ENCODE measurements at places on chromosomes 2 and 18.

- H3K27ac ChIP-seq, result no peak overlapping the region
- DNase-seq, result no peak
- H3K27me3 ChIP-seq, result no peaks in the 10 kb centered on the region
- H3K36me3 ChIP-seq, result no peaks in the 10 kb centered on the region
- H3K4me3 ChIP-seq, result no peak overlapping the region
Measured at GRCh38 chr18:38909972-38910371, 1344.4 kb upstream of the CELF4 start.

DNA sequence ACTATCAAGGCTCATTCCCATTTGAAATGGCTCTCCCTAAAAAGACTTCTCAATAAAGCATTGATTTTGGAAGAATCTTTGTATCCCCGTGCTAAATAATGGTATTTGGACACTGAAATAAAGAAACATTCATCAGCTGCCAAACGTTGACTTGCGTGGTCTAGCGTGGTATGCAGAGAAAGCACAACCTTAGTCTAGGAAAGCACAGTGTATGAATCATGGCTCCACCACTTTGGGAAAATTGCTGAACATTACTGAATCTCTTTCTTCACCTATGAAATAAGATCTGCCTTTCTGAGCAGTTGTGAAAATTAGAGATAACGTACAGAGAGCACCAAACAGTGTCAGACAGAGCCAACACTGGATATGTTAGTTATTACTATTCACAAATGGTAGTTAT is 353.9 kb downstream of the SS18 start:
- H3K4me3 ChIP-seq, result no peak overlapping the region
- H3K36me3 ChIP-seq, result no peaks in the 10 kb centered on the region
- no peak overlapping the region for H3K27ac ChIP-seq

- H3K4me1 ChIP-seq, result peaks cover 2% of the 10 kb centered on the region
- no peak for DNase-seq
- H3K4me3 ChIP-seq, result no peak overlapping the region
- H3K27me3 ChIP-seq, result no peaks in the 10 kb centered on the region
- no peak overlapping the region for H3K27ac ChIP-seq
- H3K36me3 ChIP-seq, result no peaks in the 10 kb centered on the region
Measured at GRCh38 chr2:148602885-148603561, 41.5 kb upstream of the EPC2 start.

GRCh38 chr2:68115965-68116364 is 41.7 kb upstream of the PNO1 start:
- no peak overlapping the region for H3K4me3 ChIP-seq
- peaks cover 6% of the 10 kb centered on the region for H3K27me3 ChIP-seq
- no peak for DNase-seq
- H3K36me3 ChIP-seq, result no peaks in the 10 kb centered on the region
- no peak overlapping the region for H3K27ac ChIP-seq

DNA sequence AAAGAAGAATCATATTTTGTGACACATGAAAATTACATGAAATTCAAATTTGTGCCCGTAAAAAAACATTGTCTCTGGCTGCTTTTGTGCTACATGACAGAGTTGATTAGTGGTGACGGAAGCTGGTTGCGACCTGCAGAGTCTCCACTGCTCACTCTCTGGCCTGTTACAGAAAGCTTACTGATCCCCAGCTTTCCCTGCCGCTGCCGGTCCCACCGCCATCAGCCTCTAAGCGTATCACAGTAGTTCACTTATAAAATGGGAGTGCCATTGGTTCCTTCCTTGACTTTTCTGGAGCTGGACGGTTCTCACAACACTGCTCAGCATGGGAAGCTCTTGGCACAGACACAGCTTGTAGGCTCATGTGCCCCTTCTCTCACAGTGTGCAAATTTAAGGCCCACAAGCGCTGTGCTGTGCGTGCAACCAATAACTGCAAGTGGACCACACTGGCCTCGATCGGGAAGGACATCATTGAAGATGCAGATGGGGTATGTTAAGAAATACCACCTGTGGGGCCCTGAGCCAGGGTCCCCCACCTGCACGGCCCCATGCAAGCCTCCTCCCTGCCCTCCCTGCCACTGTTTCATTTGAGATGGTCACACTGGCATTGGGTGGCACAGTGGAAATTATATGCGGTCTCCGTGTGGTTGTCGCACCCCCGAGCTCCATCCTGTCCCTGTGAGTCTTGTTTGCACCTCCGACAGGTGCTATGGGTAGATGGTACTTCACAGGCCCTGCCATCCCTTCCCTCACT is 81.3 kb downstream of the DGKD start:
- DNase-seq, result no peak
- peaks cover 15% of the 10 kb centered on the region for H3K36me3 ChIP-seq
- no peaks in the 10 kb centered on the region for H3K4me1 ChIP-seq
- H3K4me3 ChIP-seq, result no peak overlapping the region
- no peaks in the 10 kb centered on the region for H3K27me3 ChIP-seq

- H3K36me3 ChIP-seq, result peaks cover 5% of the 10 kb centered on the region
- no peaks in the 10 kb centered on the region for H3K27me3 ChIP-seq
- H3K27ac ChIP-seq, result no peak overlapping the region
- H3K4me1 ChIP-seq, result no peaks in the 10 kb centered on the region
- no peak overlapping the region for H3K4me3 ChIP-seq
Measured at GRCh38 chr18:23232331-23232730, 97.0 kb downstream of the CABLES1 start.

GRCh38 chr2:45184606-45185005 is 175.4 kb upstream of the SIX2 start:
- H3K4me1 ChIP-seq, result no peaks in the 10 kb centered on the region
- H3K4me3 ChIP-seq, result no peak overlapping the region
- no peaks in the 10 kb centered on the region for H3K36me3 ChIP-seq
- no peak overlapping the region for H3K27ac ChIP-seq
- no peaks in the 10 kb centered on the region for H3K27me3 ChIP-seq

All from neuronal stem cell (in vitro differentiated cells).